ENCODE measurements at places on chromosomes 5 and 9. TPM values are rescaled to one million over a fixed set of nuclear protein-coding genes. Genes with fewer than 3 reads are reported as not detected.

GRCh38 chr5:142941245-142941644 lies 171.1 kb downstream of the ARHGAP26 start:
- DNase-seq: no peak

GRCh38 chr9:110007477-110008270 lies 200.3 kb downstream of the C9orf152 start:
- DNase-seq: no peak

GRCh38 chr5:124252747-124253146 lies 493.7 kb downstream of the ZNF608 start:
- no peak for DNase-seq

GRCh38 chr5:141747152-141748141 lies 65.4 kb upstream of the ARAP3 start:
- DNase-seq: no peak

GRCh38 chr5:160367261-160367660 lies 3.2 kb downstream of the C1QTNF2 start:
- DNase-seq: no peak

DNA sequence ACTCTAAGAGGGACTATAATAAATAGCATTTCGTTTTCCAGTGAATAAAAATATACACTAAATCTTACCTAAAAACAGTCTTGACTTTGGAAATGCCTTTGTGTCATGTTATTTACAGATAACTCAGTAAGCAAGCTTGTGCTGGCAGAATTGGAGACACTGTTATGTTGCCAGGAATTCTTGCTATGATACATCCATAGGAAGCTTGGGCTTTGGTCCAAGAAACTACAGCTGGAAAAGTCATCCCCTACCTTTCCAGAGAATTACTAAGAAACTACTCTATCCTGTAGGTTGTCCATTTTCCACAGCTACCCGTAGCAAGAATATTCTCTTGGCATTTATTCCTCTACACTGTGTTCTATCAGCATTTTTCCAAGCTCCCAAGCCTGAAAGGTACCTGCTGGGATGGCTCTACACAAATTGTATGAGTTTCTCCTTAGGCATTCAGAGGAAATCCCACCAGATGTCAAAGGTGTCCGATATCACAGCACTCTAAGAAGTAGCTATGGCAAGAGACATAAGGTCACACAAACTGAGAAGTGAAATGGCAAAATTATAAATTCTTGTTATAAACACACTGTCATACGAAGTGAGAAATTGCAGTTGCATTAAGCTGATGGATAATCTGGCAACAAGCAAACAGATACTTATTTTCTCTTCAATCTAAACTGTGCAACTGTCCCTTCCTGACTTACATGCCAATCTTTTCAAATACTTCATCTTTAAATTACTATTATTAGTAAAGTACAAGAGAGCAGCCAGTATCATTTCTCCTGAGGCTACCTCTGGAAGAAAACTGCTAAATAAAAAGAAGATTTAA lies 68.5 kb downstream of the MCTP1 start:
- no peak for DNase-seq

GDF9 gene
- 0.93 TPM for total RNA-seq

GRCh38 chr5:139669662-139670368 lies 21.7 kb downstream of the CXXC5 start:
- no peak for DNase-seq

DNA sequence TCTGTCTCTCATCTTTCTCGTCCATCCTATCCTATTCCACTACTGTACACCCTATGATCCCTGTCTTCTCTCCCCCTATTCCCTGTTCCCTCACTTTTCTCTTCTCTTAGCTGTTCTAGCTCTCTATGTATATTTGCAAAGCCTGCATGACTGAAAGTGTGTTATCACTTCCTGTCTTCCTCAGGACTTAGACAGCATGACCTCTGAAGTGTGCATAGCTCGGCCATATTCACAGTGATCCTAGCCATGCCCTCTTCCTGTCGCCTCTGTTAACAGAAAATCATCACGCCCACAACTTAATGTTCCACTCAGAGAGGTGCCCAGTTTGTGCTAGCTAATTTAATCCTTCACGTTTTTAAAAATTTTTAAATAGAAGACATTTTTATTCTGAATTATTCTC lies 35.8 kb upstream of the CDH6 start:
- DNase-seq: no peak

FOXD4L5 gene
- total RNA-seq: 0.22 TPM

DNA sequence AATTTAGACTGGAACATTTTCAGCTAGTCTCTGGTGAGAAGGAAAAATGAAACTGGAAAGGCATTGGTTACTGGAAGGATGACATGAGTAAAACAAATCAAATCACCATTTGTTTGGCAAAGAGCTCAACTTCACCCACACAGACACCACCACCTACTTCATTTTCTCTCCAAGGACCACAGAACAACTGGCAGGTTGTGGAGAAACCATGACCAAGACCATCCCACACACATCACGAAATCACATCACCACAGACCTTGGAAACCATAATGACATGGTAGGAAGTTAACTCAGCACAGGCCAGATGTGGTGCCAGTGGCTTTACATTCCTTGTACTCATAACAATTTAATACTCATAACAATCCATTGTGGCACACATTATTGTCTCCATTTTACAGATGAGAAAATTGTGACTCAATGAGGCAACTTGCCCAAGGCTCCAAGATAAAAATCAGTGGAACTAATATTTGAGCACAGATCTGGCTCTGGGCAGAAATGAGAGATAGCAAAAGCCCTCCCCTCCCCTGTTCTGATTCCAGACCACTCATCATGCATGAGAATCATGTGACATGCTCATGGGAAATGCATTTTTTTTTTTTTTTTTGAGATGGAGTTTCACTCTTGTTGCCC lies 7.5 kb downstream of the OR1K1 start:
- no peak for DNase-seq

MTREX gene
- total RNA-seq: 78.7 TPM

All from mesothelial cell of epicardium (in vitro differentiated cells).